Adipocyte (in vitro differentiated cells): ENCODE measurements at places on chromosomes 1 and 21.
A peak's percentile ranks its signal among the peaks of the same experiment; 100 is the strongest.

GRCh38 chr1:43280692-43281091, 4.7 kb downstream of the C1orf210 start:
- DNase-seq = no peak

- no peak for DNase-seq
Measured at GRCh38 chr1:180859306-180859705, 53.4 kb upstream of the KIAA1614 start.

DNA sequence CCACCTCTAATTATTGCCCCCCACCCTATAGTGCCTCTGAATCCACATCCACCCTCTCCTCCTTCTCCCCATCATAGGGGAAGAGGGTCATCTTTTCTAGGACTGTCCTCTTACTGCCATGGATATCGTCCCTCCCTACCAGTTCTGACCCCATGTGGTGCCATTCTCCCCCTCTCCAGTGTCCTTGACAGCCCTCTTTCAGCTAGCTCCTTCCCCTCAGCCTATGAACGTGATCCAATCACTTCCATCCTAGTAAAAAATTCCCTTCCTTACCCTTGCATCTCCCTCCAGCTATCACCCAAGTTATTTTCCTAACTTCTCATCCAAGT, 172.7 kb downstream of the RRAGC start:
- DNase-seq = no peak

DNA sequence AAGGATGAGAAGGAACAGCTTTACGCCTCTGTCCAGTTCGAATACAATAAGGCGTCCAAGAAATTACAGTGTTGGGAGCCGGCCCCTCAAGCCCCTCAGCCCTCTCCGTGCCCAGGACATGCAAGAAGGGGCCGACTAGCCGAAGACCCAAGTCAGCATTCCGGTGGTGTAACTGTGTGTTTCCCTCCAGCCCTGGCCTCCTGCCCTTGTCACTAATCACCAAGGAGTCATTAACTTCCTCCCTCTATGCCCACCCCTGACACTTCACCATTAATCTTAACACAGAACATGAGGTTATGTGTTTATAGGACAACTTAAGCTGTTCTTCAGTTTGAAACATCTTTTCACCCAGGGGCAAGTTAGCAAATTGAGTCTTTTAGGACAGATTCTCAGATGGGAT, 16.4 kb upstream of the C4BPB start:
- no peak for DNase-seq

DNA sequence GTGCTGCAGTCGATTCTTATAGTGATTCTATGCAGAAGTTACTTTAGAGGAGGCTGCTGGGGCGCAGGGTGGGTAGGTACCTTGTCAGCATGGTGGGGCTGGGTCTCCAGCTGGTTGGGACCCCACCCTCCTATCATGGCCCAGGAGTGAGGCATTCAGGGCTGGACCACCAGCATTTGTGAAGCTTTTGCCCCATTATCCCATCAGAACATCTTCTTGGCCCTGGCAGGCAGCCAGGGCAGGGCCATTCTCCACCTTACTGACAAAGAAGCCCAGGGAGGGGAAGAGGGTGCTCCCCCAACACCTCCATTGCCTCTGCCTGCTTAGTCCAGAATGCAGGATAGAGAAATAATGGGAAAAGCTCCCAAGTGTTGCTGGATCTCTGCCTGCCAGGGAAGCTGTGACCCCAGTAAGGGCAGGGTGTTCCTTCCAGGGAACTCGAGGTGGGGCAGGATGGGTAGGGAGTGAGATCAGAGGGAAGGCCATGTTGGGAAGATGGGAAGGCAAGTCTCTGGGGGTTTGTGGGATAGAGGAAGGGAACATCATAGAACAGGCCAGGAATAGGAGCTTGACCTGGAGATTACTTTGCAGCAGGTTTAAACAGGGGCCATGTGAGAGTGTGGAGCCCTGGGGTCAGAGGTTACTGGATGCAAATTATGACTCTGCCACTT, 16.2 kb upstream of the SLC2A1 start:
- DNase-seq = no peak

DNA sequence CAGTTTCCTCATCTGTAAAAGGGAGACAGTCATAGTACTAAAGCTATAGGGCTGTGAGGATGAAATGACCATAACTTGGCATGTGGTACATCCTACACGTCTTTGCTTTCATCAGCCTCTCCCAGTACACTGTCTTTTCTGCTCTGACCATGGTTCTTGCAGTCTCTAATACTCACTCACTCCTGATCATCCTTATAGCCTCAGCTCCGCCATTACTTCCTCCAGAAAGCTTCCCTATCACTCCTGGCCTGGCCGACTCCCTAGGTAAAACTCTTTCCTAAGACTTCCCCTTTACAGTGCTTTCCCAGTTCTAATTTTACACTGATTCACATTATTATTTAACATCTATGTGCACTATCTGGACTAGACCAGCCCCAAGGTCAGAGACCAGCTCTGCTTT, 5.0 kb upstream of the MRPL24 start:
- DNase-seq = no peak

DNA sequence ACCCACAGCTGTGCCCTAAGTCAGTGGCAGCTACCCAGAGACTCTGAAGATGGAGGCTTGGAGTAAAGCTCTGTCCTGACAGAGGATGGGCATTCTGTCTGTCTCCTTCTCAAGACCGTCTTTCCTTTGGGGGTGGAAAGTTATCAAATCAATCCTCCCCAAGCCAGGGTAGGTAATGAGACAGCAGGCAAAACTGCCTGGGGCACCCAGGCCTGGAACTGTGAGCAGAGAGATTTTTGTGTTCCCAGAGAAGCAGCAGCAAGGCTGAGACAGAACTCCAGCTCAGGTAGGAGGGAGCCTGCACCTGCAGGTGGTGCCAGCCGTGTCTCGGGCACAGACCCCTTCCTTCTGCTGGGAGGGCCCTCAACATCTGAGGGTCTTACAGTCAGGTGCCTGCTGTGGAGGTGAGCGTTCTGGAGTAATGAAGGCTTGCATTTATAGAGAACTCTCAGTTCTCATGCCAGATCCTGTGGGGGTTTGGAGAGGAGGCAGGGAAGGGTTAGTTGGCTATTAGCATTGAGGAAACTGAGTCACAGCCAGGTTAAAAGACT, 95.6 kb downstream of the RIPK4 start:
- DNase-seq = no peak

- DNase-seq = no peak
Measured at GRCh38 chr21:35993875-35994490, 66.3 kb downstream of the SETD4 start.

GRCh38 chr1:233704170-233704897, 90.4 kb downstream of the KCNK1 start:
- peak; percentile 40 for DNase-seq
